ENCODE measurements at places on chromosomes 12 and 14.

- no peak for DNase-seq
Observed at GRCh38 chr14:52366796-52367315, 52.7 kb downstream of the PTGER2 start.

DNA sequence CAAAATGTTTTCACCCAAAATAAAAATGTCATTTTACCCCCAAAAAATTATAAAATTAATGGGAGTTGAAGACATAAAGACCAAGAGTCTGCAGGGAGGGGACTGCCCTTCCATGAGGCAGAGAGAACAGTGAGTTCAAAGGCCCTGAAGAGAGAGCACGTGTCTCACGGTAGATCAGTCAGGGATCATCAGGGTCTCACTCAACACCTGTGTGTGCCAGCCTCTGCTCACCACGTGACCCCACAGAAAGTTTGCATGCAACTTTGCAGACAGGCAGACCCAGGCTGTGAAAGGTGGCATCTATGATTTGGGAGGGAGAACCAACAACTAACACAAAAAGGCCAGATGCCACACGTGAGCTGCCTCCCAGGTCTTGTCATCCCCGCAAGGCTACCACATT, 33.1 kb downstream of the CLMN start:
- no peak for DNase-seq

DNA sequence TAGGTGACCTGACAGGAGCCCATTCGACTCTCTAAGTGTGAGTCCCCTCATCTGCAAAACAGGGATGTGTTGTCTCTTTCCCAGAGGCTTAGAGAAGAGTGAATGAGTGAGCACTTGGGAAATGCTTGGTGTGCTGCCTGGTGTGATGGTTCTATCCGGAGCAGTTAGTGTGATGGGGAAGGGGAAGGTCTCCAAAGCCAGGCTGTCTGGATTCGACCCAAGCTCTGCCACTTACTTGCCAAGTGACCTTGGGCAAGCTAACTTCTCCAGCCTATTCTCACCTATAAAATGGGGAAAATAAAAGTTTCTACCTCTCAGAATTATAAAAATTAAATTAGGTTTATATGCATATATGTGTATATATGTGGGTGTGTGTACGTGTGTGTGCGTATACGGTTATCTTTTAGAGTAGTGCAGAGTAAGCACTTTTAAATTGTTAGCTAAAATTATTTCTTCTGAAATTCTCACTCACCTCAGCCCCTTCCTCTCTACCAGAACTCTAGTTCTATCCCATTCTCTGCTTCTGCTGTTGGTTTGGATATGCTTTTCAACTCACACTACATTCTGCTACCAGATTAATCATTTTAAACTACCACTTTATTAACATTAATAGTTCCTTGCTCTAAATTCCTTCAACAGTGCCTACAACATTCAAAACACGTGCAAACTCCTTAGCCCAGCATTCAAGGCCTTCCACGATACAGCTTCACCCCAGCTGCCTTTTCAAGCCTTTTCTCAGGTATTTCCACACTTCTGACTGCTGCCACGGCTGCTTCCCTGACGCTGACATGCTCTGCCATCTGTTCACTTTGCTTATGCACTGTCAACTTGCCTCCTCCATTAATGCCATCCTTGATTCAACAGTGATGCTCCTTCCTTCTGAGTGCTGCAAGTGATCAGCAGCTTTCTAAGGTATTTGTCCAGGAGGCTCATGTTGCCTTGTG, 55.3 kb downstream of the DICER1 start:
- no peak for DNase-seq

DNA sequence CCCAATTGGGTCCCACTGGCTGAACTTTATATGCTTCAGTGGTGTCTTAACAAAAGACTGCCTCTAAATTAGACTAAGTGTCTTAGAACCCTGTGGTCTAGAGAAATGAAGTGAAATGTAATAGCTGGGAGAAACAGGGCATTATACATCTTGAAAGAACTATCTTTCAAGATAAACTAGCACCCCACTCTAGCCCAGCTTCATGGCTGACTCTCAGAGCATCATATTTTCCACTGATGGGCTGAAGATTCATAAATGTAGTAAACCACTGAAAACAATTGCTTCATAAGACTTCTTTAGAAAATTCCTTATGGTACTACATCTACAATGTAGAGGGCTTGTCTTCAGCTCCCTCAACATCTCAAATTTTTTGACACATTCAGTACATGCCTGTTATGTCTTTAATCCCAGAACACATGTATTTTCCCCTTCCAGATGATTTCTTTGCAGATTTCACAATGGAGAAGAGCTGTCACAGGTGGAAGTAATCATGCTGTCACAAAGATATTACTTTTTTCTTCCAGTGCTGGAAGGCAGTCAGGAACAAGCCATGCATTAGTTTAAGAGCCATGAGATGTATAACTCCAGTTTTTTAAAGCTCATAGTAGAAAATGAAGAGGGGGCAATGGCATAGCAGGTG, 48.5 kb downstream of the IFNG-AS1 start:
- DNase-seq = no peak

GRCh38 chr14:105074601-105075053, 9.4 kb upstream of the GPR132 start:
- no peak for DNase-seq

DNA sequence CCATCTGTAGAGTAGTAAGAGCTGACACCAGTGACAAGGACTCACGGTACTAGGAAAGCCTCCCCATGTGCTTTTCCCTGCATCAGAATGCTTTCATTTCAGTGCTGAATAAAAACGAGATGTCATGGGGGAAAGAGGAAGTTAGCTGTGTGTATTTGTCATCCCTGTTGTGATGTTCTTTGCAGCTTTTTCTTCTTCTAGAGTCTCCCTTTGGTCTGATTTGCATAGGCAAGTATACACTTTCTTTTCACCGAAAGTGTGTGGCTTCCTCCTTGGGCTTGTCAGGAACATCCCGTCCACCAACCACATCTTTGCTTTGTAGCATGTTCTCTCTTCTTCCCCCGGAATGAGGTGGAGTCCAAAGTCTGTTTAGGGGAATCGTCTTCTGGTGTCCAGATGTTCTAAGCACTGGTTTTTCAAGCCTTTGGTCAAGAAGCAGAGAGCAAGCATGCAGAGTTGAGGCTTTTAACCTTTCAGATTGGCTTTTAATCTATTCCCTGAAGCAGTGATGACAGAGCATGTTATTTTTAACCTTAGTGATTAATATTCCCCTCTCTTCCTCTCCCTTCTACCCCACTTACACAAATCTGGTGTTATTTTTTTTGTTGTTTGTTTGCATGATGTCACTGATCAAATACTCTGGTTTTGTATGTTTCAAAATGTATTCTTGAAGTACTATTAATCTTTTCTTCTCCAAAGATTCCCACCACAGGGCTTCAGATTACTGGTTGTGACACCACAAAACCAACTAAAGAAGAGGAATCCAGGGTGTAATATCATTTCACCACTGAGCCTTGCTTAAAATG, 163.4 kb downstream of the SAMD4A start:
- no peak for DNase-seq

DNA sequence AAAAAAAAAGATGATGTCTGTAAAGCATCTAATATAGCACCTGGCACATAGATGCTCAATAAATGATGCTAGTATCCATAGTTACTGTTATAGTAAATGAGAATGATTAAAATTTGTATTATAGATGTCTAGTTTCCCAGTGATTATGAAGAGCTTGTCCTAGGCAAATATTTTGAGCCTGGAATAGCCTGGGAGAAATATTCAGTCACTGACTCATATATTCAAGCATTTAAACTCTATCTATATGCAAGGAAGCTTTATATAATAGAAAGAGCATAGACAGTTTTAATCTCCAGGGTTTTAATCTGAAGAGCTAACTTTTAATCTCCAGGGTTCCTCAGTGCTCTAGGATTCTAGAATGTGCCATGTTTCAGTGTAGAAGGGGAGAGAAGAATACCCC, 91.5 kb upstream of the VASH1 start:
- no peak for DNase-seq

GRCh38 chr14:59306775-59307174, 118.3 kb downstream of the DAAM1 start:
- DNase-seq = peak; percentile 49

- DNase-seq = no peak
Observed at GRCh38 chr12:41452838-41453407, 264.8 kb downstream of the PDZRN4 start.

- no peak for DNase-seq
Observed at GRCh38 chr14:79783041-79783440, 428.3 kb downstream of the DIO2 start.

DNA sequence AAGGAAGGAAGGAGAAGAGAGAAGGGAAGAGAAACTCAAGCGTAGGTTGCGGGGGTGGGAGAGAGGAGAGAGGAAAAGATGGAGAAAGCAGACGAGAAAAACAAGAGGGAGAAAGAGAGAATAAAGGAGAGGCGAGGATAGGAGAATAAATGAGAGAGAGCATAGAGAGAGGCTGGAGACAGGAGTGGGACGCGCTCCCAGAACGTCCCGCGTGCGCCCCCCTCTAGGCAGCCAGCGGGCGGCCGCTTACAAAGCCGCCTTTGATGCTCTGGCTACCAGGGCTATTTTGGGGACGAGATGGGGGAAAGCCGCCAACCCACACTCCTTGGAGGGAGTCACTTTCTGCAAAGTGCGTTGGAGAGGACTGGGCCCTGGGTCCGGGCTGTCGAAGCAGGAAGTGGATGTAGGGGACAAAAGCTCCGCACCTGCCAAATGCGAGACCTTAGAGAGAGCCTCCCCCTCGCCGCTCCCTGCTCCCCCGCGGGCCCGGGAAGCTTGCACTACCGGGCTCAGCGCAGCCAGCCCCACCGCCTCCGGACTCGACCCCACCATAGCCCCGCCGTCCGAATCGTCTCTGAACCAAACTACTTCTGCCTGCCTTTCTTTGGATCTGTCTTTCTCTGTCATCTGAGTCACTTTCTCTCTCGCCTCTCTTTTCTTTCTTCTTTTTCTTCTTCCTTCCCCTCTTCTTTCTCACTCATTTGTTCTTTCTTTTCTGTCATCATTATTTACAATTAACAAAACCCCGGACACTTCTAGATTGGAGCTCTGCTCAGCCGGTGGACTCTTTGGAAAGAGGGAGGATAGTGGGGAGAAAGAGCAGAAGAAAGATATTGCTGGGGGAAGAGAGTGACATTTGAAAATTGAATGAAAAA, 8.0 kb downstream of the ASCL1 start:
- no peak for DNase-seq

DNA sequence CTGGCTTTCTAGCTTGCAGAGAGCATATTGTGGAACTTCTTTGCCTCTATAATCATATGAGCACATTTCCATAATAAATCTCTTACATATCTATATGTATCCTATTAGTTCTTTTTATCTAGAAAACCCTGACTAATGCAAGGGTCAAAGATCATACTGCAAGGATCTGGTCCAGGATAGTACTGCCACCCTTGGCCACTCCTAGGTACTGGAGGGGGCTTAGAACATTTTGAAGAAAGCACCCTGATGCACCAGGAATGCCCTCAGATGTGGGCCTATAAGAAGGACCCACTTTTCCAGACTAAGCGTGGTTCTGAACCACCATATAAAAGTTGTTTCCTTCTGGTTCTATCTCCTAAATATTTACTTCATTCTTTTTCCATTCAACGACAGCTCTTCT, 14.6 kb downstream of the ATXN7L3B start:
- no peak for DNase-seq

DNA sequence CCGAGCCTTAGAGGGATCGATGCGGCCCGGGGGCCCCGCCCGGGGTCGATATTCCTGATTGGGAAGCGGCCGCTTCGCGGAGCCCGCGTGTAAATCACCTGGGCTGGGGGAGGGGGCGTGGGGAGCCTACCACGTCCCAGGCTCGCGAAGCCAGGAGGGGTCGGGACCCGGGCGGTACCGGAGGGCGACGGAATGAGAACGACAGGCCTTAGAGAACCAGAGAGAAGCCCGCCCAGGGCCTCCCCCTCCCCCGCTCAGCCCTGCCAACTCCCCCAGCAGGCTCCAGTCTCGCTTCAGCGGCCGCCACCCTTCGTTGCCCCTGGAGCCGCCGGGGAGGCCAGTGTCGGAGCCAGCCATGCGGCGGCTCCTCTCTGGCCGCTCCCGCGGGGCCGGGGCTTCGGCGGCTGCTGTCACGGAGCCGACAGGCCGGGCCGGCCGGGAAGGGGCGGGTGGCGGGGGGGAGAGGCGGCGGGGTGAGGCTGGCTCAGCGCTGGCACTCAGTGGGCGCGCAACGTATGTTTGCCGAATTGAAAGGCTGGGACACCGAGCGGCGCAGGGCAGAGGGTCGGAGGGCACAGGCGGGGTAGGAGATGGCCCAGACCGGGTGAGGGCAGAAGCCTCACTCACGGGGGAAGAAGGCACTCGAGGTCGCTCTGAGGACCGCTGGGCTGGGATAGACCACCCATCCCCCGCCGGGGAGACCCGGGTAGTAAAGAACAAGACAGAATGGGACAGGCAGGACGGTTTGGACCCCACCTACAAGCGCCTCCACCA, 1.4 kb upstream of the DNAJC22 start:
- DNase-seq = no peak

- peak; percentile 58 for DNase-seq
Observed at GRCh38 chr12:95473231-95473883, 595 bp upstream of the METAP2 start.

GRCh38 chr14:89473989-89474388, 57.0 kb upstream of the FOXN3 start:
- no peak for DNase-seq

- no peak for DNase-seq
Observed at GRCh38 chr14:85423889-85424288, 106.1 kb upstream of the FLRT2 start.

- DNase-seq = no peak
Observed at GRCh38 chr14:39548358-39548757, 116.1 kb upstream of the FBXO33 start.

DNA sequence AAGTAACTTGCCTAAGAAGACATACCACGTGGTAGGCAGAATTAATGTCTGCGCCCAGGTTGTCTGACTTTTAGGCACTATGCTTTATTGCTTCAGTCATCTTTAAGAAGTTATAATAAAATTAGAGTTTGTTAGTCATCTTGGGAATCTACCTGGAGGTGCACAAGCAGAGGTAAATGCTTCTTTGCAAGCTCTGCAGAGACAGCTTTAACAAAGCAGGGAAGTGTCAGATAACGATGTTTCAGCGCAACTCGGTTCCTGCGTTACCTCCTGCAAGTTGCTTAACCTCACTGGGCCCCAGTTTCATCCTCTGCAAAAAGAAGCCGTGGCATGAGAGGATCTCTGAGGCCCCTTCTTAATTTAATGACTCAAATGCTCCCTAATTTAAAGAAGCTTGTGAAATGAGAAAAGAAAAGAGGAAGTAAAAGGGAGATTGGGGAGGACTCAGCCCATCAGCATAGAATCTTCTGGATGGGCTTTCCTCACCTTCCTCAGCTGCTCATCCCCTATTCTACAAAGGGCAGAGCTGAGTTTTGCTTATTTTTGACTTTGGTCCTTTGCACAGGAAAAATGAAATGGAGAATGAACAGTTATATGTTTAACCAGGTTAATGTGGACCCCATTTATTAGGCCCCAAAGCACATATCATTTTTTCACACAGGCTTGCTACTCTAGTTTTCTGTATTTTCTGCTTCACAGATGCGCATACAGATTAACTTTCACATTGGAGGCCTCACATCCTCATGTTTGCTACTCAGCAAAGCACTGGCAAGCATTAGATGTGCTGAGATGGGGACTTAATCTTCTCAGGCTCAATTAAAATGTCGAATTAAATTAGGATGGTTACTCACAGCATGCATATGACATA, 5.1 kb downstream of the ARHGDIB start:
- DNase-seq = no peak
